ENCODE measurements at places on chromosomes 16 and 17. TPM values are rescaled to one million over a fixed set of nuclear protein-coding genes. Genes with fewer than 3 reads are reported as not detected.

The C16orf74 gene
- polyA plus RNA-seq: 7.0 TPM

The CLDN6 gene
- 0.32 TPM for polyA plus RNA-seq

The CTRL gene
- polyA plus RNA-seq: 3.8 TPM

- DNase-seq: peak; percentile 64
- H3K4me3 ChIP-seq: no peak overlapping the region
- peaks cover 14% of the 10 kb centered on the region for H3K4me1 ChIP-seq
- peaks cover 3% of the 10 kb centered on the region for H3K36me3 ChIP-seq
- H3K27me3 ChIP-seq: no peaks in the 10 kb centered on the region
- H3K27ac ChIP-seq: no peak overlapping the region
These were observed 20.8 kb downstream of the NPRL3 start for GRCh38 chr16:117379-118365.

- H3K4me1 ChIP-seq: peaks cover 17% of the 10 kb centered on the region
- peak overlapping the region; percentile 95 for H3K4me3 ChIP-seq
- DNase-seq: peak; percentile 40
- H3K27me3 ChIP-seq: no peaks in the 10 kb centered on the region
These were observed 1.9 kb upstream of the NFAT5 start for GRCh38 chr16:69563605-69564580.

DNA sequence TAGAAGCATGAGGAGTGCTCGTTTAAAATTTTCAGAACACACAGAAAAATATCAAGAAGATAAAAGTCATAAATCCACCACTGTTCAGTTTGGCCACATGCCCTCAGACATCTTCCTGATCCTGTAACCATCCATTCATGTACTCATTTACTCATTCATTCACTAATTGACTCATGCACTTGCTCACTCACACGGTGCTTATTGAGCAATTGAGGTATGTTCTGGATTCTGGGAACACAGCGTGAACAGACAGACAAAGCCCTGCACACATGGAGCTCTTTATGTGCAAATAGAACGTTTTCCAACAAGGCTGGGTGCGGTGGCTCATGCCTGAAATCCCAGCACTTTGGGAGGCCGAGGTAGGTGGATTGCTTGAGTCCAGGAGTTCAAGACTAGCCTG is 10.2 kb upstream of the NATD1 start:
- H3K27ac ChIP-seq: peak overlapping the region; percentile 46
- peak; percentile 90 for DNase-seq

- H3K4me1 ChIP-seq: peaks cover 5% of the 10 kb centered on the region
- H3K4me3 ChIP-seq: no peak overlapping the region
- H3K27ac ChIP-seq: no peak overlapping the region
- no peaks in the 10 kb centered on the region for H3K36me3 ChIP-seq
These were observed 216.3 kb downstream of the SPECC1 start for GRCh38 chr17:20225162-20226115.

GRCh38 chr17:45127207-45127547 is 5.1 kb downstream of the PLCD3 start:
- no peak overlapping the region for H3K4me3 ChIP-seq
- H3K27me3 ChIP-seq: no peaks in the 10 kb centered on the region
- H3K36me3 ChIP-seq: no peaks in the 10 kb centered on the region
- H3K27ac ChIP-seq: no peak overlapping the region

DNA sequence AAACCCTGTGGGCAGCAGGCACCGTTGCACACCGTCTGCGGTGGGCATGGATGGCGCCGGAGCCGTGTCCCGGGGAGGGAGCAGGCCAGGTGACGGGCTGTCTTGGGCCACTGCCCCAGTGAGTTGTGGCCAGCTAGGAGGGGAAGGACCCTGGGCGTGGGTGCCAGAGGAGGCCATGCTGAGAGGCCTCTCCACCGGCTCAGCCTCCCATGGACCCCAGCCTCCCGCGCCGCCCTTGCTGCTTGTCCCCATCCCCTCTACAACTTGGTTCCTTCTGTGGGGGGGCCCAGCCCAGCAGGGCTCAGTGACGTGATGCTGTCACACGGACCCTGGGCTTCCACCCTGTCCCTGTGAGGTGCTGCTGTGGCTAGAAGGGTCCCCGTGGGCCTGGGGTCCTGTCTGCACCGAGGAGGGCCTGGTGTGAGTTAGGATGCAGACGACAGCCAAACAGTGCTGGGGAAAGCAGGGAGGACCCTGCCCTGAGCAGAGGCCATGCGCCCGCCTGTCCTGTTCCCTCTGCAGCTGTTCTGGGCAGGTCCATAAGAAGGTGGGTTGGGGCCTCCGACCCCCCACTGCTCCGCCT is 11.3 kb downstream of the UBE2I start:
- H3K27me3 ChIP-seq: no peaks in the 10 kb centered on the region
- no peaks in the 10 kb centered on the region for H3K4me1 ChIP-seq
- H3K27ac ChIP-seq: no peak overlapping the region
- peaks cover 23% of the 10 kb centered on the region for H3K36me3 ChIP-seq
- H3K4me3 ChIP-seq: no peak overlapping the region
- DNase-seq: no peak

- no peaks in the 10 kb centered on the region for H3K27me3 ChIP-seq
- H3K36me3 ChIP-seq: no peaks in the 10 kb centered on the region
- H3K4me1 ChIP-seq: no peaks in the 10 kb centered on the region
- no peak for DNase-seq
These were observed 215.5 kb upstream of the RPL38 start for GRCh38 chr17:73987845-73988509.

GRCh38 chr16:69942627-69943170 is 8.4 kb upstream of the CLEC18A start:
- no peaks in the 10 kb centered on the region for H3K27me3 ChIP-seq
- no peak for DNase-seq
- no peak overlapping the region for H3K4me3 ChIP-seq
- no peaks in the 10 kb centered on the region for H3K4me1 ChIP-seq
- H3K36me3 ChIP-seq: no peaks in the 10 kb centered on the region

DNA sequence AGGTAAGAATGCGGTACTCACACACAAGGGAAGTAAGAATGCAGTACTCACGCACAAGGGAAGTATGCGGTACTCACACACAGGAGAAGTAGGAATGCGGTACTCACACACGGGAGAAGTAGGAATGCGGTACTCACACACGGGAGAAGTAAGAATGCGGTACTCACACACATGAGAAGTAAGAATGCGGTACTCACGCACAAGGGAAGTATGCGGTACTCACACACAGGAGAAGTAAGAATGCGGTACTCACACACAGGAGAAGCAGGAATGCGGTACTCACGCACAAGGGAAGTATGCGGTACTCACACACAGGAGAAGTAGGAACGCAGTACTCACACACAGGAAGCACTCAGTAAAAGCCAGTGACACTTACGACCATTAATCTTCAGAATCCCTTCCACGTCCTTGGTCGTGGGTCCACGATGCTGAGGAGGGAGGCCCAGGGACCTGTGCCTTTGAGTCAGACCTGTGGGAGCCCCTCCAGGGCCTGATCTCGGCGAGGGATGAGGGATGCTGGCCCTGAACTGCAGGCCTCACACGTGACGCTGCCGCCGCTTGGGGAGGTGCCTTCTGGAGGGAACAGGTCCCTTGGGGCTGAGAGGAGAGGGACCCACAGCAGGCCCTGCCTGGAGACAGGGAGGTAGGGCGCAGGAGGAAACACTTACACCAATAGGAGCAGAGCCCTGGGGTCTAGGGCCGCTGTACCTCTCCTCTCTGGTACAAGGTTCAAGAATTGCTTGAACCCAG is 20.2 kb downstream of the ABR start:
- H3K27ac ChIP-seq: no peak overlapping the region
- no peak overlapping the region for H3K4me3 ChIP-seq
- no peak for DNase-seq
- no peaks in the 10 kb centered on the region for H3K27me3 ChIP-seq
- H3K36me3 ChIP-seq: no peaks in the 10 kb centered on the region

All from GM23248 (cell line).